ENCODE measurements at places on chromosomes 5 and 9.

GRCh38 chr5:6412811-6413210, 34.5 kb upstream of the MED10 start:
- DNase-seq, result no peak

DNA sequence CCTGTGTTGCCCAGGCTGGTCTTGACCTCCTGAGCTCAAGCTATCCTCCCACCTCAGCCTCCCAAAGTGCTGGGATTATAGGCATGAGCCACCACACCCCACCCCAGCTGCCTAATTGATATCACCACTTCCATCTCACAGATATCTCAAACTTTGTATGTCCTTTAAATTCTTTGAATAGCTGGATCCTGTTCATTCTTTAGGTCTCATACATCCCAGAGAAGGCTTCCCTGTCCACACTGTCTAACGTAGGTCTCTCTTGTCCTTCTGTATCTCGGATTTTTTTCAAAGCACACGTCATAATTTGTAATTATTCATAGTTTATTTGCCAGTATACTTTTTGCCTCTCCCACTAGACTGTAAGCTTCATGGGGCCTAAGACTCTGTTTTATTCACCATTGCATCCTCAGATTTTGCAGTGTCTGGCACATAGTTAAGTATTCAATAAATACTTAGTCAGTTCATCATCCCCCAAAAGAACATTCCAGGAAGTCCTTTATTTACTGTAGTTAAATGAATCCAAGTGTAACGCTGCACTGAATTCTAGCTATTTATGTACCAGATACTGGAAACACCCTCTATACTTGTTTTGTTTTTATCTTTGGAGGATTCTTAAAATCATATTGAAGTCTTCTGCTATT, 10.5 kb downstream of the ARSK start:
- DNase-seq, result no peak

GRCh38 chr5:117473165-117473564, 898.5 kb upstream of the SEMA6A start:
- no peak for DNase-seq

GRCh38 chr5:51802551-51803184, 419.4 kb downstream of the ISL1 start:
- no peak for DNase-seq

DNA sequence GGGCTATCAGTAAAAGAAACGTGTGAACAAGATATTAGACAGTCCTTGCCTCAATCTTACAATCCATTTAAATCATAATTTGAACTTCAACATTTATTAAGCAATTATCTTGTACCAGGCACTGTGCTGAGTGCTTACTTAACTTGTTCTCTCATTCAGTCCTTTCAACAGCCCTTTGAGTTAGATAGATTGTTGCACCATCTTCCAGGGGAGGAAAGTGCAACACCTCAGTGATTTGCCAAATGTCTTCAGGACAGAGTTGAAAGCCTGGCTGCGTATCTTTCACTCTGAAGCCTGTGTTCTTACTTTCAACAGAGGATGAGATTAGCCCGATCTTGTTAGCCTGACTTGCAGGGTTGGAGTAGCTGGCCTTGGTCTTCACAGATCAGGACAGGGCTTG, 34.2 kb upstream of the SUB1 start:
- no peak for DNase-seq

DNA sequence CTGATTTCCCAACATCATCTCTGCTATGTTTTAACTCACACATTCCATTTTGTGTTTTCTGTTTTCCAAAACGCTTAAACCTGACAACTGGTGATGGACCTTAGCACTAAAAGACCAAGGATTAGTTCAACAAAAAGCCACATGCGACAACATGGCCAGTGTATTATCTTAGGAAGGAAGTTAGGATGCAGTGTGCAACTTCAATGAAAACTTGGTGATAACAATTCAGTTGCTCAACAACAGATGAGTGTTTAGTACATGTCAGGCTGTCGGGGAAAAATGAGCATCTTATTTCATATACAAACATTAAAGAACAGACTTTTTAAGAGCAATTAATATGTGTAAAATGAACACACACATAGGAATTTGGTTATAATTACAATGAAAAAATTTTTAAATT, 780.0 kb downstream of the SEMA5A start:
- no peak for DNase-seq

GRCh38 chr5:128736553-128736952, 198.5 kb upstream of the FBN2 start:
- no peak for DNase-seq

DNA sequence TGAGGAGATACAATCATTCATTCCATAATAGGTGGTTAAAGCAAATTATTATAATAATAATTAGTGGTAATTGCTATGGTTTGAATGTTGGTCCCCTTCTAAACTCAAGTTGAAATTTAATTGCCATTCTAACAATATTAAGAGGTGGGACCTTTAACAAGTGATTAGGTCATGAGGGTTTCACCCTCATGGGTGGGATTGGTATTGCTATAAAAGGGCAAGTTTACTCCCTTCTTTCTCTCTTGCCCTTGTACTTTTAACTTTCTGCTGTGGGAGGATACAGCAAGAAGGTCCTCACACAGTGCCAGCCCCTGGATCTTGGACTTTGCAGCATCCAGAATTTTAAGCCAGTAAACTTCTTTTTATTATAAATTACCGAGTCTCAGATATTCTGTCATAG, 101.9 kb upstream of the PARP8 start:
- DNase-seq, result no peak

GRCh38 chr9:2559192-2560152, 62.1 kb upstream of the VLDLR start:
- DNase-seq, result no peak

- no peak for DNase-seq
Observed at GRCh38 chr5:168417731-168418429, 68.4 kb upstream of the RARS1 start.

DNA sequence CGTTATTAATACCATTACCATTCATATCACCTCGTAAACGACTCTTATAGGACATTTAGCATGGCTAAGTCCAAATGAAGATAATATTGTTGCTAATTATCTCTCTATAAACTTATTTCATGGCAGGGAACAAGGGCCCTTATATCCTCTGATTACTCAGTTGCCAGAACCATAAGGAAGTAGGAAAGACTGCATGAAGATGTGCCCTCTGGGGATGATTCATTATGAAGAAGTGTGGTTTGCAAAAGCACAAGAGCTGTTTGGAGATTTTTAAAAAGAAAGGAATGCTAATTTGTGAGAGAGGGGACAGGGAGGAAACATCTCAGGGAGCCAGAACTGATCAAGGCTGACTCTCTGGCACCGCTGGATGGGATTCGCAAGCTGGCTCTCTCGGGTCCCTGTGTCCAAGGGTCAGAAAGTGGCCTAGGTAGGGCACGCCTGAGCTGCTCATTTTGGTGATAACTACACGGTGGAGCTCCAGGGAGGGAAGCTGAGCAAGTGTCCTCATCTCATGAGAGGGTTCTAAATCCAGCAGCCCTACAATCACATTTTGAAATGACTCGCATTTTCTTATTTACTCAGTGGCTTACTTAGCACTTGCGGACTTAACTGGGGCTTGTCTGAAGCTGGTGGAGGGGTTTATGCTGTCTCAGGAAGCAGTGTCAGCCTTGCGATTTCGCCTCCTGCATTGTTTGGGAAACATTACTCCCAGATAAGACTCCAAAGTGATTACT, 136.8 kb downstream of the C5orf15 start:
- DNase-seq, result no peak

DNA sequence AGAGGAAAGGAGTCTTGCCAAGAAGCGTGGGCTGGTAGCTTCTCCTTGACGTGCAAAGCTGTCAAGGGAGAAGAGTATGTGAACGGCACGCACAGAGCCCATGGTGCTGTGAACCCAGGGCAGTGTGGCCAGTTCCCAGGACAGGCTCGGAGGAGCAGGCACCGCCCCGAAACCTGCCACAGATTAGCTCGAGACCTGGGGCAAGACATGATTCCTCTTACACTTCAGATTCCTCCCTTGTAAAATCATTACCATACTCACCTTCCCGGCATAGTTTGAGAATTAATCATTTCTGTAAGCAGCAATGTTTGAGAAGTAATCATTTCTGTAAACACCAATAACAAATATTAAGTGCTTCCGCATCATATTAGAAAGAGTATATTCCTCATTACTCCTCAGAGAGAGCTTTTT, 19.9 kb downstream of the GOLM1 start:
- no peak for DNase-seq

GRCh38 chr9:130741831-130742449, 48.4 kb downstream of the EXOSC2 start:
- DNase-seq, result no peak

GRCh38 chr5:155094455-155094854, 80.9 kb downstream of the KIF4B start:
- DNase-seq, result no peak

DNA sequence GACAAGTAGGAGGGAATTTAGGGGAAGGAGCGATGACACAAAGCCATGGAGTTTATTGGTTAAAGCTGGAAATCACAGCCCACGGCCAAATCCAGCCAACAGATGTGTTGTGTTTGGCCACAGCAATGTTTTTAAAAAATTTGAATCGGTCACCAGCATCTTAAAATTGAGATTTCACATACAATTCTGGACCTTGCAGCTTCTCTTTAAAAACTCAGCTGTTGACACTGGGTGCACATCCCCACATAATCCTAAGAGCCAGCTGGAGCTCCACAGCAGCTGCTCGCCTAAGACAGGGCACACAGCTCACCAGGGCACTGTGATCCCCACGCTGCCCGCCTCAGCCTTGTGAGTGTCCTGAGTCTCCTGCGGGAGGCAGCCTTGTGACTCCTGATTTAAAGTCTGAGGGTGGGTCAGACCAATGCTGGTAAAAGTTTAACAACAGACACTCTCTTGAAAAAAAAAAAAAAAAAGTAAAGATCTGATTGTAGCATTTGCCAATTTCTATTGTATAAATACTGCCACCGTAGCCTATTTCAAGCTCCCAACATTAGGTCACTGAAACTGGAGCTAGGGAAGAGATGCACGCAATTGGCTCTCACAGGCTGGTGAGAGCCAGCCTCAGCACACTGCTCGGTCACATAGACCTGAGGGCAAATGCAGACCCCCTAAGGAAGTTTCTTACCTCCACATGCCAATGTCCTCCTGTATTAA, 124.8 kb downstream of the HSD17B3 start:
- DNase-seq, result no peak

DNA sequence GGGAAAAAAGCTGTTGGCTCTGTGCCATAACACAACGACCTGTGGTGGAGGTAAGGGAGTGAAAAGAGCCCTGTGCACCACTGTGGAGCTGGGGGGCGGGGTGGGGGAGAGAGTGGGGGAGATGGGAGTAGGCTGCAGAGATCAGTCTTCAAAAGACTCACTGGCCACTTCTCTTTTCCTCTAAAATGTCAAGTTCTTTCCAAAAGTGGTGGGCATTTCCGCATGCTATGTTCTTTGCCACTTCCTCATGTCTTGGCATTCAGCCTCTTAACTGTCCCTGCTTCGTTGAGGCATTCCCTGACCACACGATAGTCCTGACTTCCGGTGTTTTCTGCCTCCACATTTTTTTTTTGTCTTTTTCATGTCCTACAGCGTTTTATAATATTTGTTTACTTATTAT, 2.4 kb upstream of the PPP2R2B start:
- no peak for DNase-seq

DNA sequence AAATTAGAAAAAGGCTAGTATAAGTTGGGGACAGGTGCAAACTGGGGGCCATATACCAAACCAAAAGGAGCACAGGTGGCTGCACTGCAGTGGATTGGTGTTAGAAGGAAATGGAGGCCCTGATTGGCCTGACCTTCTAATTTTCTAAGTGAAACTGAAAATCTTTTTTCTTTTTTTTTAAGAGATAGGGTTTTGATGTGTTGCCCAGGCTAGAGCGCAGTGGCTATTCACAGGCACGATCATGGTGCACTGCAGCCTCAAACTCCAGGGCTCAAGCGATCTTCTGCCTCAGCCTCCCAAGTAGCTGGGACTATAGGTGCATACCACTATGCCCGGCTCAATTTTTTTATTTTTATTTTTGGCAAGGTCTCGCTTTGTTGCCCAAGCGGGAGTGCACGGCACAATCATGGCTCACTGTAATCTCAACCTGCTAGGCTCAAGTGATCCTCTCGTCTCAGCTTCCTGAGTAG, 9.8 kb upstream of the CCDC69 start:
- DNase-seq, result no peak

- no peak for DNase-seq
Observed at GRCh38 chr5:123093111-123093600, 4.1 kb downstream of the PRDM6 start.

All from T-helper 2 cell (primary cell).